ENCODE measurements at places on chromosomes 7 and 10. TPM values are rescaled to one million over a fixed set of nuclear protein-coding genes. Genes with fewer than 3 reads are reported as not detected.

OR2A42 gene
- total RNA-seq, result not detected

GIMAP5 gene
- total RNA-seq, result 10.7 TPM

ENO4 gene
- total RNA-seq, result not detected

AMZ1 gene
- total RNA-seq, result 0.11 TPM

ZPBP gene
- total RNA-seq, result not detected

UCN3 gene
- not detected for total RNA-seq

HACD1 gene
- total RNA-seq, result 173 TPM

NEURL1 gene
- 0.14 TPM for total RNA-seq

DNA sequence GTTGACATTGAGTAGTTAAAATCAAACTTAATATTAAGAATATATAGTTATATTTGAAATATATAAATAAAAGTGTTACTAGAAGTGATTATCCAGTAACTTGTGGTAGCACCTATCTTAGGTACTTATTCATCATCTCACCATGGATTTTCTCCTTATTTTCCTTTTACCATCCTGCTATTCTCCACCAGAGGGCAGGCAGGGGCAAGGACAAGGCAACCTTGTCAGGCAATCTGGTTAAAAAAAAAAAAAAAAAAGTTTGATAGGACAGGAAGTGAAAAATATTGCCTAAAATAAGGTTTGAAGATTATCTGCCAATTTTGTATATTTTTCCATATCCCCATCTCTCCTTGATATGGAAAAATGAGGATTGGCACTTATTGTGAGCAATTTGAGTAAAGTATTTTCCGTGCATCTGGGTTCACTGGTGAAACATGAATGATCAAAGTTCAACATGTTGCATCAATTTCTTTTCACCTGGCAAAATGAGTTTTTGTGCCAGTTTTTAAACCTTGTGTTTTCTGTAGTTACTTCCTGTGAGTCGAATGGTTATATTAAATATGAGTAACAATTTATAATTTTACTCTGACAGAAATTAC is 256.7 kb downstream of the AGMO start:
- no peak for DNase-seq

GRCh38 chr7:28140979-28141378 is 39.6 kb downstream of the JAZF1 start:
- DNase-seq, result no peak

GRCh38 chr10:59750155-59750945 is 2.9 kb downstream of the MRLN start:
- no peak for DNase-seq

- DNase-seq, result no peak
Measured at GRCh38 chr7:131493581-131493980, 62.8 kb downstream of the PODXL start.

- DNase-seq, result no peak
Measured at GRCh38 chr7:129664029-129665012, 52.8 kb downstream of the NRF1 start.

DNA sequence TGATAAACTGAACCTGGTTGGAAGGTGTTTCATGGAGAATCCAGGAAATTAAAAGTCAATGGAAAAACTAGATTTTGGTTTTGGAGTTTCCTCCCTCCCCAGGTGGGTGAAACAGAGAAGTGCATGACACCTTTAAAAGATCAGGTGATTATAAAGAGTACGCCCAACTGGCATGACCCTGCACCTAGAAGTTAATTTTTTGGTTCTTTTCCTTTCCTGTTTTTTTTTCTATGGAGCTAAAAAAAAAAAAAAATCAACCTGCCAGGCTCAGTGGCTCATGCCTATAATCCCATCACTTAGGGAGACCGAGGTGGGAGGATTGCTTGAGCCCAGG is 7.9 kb downstream of the GJD4 start:
- DNase-seq, result no peak

DNA sequence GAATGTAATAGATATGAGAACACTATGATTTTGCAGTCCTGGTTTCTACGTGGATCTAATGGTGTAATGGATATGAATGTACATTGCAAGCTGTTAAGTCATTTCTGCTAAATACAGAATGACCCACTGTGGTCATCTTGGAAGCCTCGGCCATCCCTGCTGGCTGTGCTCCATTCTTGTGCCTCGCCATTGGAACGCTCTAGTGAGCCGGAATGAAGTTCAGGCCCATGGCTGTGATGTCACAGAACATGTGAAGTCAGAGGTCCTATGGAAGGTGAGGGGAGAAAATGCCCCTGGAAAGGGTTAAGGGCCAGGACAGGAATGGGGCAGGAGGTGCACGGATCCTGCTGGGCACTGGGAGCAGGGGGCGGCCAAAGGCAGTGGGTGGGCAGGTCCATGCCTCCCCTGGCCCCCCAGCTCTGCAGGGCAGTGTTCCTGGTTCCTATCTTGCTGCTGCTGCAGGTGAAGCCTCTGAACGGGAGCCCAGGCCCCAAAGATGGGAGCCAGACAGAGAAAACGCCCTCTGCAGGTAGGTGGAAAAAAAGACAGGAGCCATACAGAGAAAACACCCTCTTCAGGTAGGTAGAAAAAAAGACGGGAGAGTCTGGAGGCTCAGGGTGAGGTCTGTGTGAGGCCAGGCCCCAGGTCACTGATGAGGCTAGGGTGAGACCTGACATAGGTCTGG is at the start of gene LLCFC1:
LLCFC1 (plus strand) TSS at position 259 of the 685 bp plus-strand sequence; CDS start at position 397, 138 bp downstream.
- no peak for DNase-seq

DNA sequence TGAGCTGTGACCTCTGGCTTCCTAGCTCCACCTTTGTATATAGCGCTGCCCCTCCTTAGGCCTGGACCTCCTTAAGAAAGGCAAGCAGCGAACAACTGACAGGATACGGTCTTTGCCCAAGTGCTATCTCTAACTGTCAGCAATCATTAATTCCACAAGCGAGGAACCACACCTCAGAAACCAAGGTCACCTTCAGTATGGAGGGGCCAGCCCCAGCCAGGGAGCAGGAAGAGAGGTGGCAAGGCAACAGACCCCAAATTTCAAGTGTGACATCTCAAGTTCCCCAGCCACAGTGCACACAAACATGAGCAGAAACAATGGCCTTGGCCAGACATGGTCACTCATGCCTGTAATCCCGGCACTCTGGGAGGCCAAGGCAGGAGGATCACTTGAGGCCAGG is 4.8 kb upstream of the AOC1 start:
- DNase-seq, result no peak

DNA sequence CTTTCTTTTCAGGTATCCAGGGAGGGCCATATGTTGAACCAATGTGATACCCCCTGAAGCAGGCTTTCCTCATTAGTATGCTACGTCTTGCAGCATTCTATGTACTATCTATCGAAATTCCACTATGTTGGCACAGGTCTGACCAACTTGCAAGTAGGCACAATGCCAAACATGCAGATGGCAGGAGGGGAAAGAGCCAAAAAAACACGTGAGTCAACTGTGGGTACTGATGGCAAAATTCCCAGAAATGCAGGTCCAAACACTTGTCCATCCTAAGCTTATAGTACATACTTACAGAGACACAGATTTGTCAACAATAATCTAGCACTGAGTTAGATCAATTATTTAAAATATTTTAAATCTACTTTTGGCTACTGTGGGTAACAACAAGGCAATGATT is 394.9 kb downstream of the DGKB start:
- no peak for DNase-seq

DNA sequence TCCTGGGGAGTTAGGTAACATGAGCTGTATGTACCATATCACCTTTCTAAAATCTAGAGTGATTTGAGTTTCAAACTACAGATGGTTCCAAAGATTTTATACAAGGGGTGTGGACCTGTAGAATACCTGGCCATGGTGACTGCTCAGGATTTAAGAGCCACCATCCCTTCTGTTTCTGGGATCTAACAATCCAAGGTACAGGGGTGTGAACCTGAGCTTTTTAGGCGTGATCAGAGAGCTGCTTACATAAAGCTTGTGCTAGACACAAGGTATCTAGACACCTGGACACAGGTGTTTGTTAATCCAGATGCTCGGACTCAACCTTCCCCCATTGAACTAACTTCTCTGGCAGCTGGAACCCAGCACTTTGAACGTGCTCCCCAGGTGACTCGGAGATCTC is 516.4 kb downstream of the RPS24 start:
- no peak for DNase-seq

DNA sequence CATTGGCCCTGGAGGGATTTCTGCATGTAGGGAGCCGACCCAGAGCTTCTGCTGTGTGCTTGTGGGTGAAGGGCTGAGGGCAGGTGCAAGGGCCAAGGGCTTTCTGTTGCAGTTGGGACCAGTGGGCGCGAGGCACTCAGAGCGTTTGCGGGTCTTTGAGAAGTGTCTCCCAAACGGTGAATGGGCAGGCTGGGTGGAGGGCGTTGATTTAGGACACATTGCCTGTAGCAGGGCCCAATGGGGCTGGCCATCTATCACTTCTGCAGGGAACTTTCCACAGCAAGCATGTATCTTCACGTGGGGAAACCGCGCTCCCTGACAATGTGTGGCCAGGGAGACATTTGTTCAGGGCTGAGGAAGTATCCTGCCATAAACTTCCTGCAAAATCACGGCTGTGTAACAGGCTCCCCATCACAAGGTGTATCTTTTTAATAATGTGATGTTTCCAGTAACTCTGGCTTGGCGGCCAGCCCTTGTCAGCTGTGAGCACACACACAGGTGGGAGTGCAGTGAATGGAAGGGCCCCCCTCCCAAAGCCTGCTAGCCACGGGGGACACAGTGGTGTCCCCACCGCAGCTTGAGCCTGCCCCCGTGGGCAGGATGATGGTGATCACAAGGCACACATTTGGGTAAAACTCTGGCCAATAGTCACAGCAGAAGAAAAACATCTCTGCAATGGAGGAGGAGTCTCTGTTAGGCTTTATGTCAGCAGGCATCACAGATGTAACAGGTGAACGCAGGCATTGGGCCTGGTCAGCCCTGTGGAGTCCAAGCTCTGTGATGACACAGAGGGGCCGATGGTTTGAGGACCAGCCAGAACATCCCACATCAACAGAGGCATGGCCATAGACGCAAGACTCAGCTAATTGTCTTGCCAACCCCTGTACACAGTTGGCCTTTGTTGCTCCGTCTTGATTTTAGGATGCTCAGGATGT is 84.3 kb downstream of the GLRX3 start:
- DNase-seq, result no peak

GRCh38 chr10:17984056-17984455 is 32.3 kb downstream of the SLC39A12 start:
- no peak for DNase-seq

GRCh38 chr10:129911451-129912165 is 52.5 kb downstream of the EBF3 start:
- DNase-seq, result no peak

DNA sequence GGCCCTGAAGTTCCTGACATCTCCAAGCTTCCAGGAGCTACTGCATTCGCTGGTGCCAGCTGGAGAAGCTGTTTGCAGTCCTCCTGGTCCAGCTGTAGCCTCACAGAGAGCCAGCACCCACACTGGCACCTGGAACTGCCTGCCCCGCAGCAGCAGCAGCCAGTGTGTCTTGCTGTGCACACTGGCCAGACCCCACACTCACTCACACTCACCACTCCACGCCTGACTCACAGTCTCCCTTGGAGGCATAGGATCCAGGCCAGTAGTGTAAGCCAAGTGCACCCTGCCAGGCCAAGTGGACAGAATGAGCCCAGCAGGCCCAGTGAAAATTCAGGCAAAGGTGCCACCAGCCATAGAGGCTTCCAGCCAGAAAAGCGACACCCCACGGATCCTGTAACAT is 566.3 kb downstream of the GRM8 start:
- DNase-seq, result no peak

GRCh38 chr10:70201105-70201504 is 30.8 kb upstream of the SAR1A start:
- no peak for DNase-seq

DNA sequence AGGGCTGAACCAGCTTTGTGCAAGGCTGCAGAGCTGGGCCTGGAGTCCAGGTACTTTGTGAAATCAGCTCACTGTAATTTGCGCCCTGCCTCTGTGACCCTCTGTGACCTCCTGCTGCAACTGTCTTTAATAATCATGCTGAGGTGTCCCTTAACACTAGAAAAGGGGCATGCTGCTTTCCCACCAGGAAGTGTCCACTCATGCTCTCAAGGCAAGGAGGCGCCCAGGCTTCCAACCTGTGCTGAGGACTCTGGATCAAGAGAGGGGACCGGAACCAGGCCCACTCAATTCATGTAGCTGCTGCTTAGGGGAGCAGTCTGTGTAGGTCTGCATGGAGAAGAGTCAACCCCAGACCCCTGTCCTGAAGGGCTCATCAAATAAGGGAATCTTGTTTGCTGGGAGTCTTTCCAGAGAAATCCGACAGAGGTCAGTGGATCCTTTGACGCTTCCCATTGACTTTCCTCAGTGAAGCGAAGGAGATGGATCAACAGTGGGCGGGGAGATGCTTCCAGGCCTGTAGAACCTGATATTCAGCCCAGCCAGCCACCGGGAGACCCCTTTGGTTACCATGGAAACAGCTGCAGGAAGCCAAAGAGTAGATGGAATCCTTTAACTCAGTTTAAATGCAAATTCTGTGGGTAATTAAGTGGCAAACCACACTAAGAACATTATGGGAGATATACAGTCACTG is 945.9 kb downstream of the GRID1 start:
- no peak for DNase-seq

DNA sequence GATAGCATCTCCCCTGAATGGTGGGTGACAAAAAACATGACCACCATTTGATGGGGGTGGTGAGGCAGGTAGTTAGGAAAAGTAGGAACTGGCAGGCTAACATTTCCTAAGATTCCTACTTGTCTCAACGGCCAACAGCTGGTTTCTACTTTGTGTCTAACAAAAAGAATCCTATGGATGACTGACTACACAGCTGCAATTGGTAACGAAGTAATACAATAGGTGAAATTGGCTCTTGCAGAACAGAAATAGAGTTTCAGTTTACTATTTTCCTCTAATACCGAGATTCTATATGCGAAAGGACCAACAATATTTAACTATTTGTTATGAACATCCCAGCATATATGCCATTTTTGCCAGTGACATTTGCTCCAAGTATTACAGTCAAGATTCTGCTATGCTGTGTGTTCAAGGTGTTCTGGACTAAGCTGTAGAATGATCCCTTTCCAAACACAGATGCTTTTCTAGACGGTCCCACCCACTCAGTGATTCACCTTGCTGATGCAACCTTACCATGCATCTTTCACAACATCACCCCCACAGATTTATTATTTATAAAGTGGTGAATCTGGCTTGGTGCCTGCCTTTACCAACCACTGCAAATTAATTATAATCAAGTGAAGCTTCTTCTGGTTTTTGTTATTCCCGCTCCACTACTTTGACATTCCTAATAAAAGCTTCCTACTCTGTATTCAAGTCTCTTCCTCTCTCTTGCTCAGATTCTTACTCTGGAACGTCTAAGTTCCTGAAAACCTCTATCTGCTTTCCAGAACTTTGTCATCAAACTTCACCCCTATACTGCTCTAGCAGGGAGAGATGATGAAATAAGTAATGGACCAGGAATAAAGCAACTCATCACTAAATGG is 16.8 kb downstream of the BBIP1 start:
- no peak for DNase-seq
